ENCODE measurements at places on chromosomes 6 and 20.

GRCh38 chr20:37997516-37997915 is 35.7 kb downstream of the TTI1 start:
- no peak for DNase-seq

- DNase-seq = no peak
These were observed 2.7 kb upstream of the ASXL1 start for GRCh38 chr20:32355417-32355841.

GRCh38 chr6:24673625-24674024 is 6.7 kb downstream of the ACOT13 start:
- peak; percentile 40 for DNase-seq

- no peak for DNase-seq
These were observed 4.3 kb downstream of the VAPB start for GRCh38 chr20:58393299-58393698.

GRCh38 chr6:76861403-76861802 is 601.9 kb downstream of the HTR1B start:
- peak; percentile 4 for DNase-seq

GRCh38 chr6:96834070-96834469 is 3.2 kb downstream of the GPR63 start:
- no peak for DNase-seq

- DNase-seq = no peak
These were observed 37.9 kb downstream of the GPX5 start for GRCh38 chr6:28563430-28564095.
